Activated T-cell treated with anti-CD3 and anti-CD28 coated beads for 24 hours (primary cell): ENCODE measurements at places on chromosomes 11 and 22.
A peak's percentile ranks its signal among the peaks of the same experiment; 100 is the strongest.

DNA sequence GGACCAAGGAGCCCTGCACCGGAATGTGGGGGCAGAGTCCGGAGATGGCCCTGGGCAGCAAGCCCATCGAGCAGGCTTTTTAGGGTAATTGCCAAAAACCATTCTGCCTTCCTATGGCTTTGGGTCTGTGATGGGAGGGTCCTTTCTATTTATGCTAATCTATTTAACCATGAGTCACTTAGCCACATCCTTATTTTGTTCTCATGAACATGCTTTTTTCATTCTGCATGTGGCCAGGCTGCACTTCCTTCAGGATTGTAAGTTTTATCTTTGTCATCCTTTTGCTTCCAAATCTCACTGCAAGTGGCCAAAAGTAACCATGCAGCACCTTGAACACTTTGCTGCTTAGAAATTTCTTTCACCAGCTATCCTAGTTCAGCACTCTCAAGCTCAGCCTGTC is 88.3 kb downstream of the EFCAB6 start:
- DNase-seq = no peak

- DNase-seq = no peak
Observed at GRCh38 chr22:20661473-20661872, 112.4 kb upstream of the SERPIND1 start.

DNA sequence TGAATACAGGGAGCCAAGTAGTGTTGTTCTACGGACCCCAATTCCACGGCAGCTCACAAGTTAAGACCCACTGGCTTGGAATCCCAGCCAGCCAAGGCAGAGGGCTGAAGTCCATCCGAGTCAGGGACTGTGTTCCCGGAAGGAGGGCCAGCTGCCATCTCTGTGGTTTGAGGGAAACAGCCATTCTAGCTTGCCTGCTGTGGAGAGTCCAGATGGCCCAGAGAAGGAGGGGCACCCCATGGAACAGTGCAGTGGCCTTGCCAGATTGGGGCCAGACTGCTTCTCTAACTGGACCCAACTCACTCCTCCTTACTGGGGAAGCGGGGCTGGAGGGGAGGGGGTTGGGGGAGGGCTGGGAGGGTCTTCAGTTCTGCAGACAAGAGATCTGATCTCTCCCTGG is 156.4 kb downstream of the FAM181B start:
- DNase-seq = no peak

DNA sequence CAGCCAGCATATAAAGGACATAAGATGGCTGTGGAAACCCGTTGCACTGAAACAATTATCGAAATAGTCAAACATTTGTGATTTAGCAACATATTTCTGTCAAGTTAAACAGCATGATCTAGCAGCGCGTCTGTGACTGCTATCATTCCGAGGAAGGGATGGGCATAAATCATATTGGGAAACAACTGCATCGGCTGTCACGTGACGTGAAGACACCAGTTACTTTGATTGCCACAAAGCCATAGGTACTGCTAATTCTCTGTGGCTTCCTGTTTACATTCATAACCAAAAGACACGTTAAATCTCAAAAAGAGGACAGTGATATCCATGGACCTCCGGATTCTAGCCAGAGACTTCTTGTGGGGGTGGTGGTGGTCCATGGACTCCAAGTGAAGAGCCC is 87.8 kb downstream of the CACNA1I start:
- peak; percentile 7 for DNase-seq

DNA sequence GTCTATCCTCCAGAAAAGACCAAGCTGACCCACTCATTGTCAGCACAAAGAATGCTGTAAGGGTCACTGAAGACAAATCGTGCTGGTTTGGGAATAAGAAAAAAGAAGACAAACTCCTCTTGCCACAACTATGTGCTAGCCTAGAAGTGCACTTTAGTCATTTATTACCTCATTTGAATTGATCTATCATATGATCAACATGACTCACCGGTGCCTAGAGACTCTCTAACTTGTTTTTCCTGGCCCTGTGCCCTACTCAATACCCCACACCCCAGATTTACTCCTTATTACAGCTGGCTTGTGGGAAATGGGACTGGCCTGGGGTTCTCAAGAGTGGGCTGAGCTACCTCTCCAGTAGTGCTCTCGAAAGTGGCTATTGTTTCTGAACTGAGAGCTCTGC is 35.9 kb upstream of the HORMAD2 start:
- DNase-seq = no peak
